ENCODE measurements at places on chromosomes 2 and 18.
A peak's percentile ranks its signal among the peaks of the same experiment; 100 is the strongest.

DNA sequence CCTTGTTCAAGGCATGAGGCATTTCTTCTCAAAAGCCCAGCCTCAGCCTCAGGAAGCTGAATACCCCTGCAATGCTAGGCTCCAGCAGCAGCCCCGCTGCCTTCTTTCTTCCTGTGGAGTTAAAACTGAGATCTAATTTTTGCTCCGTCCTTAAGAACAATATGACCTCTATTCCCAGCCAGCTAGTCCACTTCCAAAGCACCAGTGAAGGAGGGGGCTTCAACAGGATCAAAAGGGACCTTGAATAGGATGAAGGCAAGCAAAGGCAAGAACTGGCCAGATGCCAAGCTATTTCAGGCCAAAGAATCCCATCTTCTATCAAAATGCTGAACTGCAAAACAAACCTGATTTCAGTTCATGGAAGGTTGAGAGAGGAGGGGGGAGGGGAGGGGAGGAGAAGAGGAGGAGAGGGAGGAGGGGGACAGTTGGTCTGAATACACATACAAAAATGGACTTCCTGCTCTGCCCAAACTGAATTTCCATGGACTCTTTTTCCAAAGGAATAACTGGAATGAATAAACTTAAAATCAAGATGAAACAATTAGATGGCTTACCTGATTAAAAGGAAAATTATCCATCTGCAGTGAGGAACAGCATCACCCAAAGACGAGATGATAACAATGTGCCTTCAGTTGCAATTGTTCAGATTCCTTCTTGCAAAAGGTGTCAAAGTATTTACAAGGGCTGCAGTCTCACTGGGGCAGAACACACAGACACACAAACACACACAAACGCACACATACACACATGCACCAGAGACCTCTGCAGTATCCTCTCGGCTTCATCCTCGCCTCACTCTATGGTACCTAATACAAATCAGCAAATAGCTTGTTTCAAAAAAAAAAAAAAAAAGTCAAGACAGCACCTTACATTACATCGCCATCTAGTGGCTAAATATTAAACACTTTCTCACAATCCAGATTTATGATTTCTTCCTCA is at the start of gene SCN1A:
SCN1A (minus strand) TSS at position 804 of the 939 bp plus-strand sequence. CDS start 54,399 bp downstream, outside the sequence.
- DNase-seq, result peak; percentile 37

DNA sequence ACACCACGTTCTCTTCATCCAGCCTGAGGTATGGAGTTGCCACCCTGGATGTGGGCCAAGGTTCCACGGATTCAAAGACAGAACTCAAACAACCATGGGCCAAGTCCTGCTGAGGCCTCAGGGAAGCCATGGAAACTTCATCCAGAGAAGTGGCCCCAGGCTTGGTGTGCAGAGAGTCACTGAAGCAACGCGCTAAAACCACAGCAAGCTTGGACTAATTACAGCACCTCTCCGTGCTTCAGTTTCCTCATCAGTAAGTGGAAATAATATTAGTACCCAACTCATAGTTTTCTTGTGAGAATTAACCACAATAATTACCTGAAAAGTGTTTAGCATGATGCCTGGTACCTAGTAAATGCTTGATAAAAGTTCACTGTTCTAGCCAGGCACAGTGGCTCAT is 19.2 kb upstream of the AP1S3 start:
- DNase-seq, result no peak

DNA sequence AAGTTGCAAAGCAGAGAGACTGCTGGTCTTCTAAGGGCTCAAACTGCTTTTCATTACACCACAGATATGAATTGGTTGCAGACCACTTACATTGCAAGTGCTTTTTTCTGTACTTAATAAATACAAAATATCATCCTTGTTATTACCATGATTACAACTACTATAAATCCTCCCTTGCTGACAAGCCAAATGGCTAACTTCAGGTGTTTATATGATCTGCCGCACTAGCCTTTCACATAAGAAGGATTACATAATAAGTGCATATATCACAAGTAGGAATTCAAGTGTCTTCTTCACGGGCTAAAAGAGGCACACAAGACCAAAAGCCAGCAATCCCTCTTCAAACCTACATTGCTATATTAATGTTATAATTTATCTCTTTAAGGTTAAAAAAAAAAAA is 373.0 kb downstream of the ZEB2 start:
- no peak for DNase-seq

DNA sequence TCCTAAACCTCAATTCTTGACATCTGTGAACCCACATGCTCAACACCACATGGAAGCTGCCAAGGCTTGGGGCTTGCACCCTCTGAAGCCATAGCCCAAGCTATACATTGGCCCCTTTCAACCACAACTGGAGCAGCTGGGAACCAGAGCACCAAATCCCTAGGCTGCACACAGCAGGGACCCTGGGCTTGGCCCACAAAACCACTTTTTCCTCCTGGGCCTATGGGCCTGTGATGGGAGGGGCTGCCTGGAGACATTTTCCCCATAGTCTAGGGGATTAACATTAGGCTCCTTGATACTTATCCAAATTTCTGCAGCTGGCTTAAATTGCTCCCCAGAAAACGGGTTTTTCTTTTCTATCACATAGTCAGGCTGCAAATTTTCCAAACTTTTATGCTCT is 40.3 kb downstream of the EXOC6B start:
- DNase-seq, result no peak

DNA sequence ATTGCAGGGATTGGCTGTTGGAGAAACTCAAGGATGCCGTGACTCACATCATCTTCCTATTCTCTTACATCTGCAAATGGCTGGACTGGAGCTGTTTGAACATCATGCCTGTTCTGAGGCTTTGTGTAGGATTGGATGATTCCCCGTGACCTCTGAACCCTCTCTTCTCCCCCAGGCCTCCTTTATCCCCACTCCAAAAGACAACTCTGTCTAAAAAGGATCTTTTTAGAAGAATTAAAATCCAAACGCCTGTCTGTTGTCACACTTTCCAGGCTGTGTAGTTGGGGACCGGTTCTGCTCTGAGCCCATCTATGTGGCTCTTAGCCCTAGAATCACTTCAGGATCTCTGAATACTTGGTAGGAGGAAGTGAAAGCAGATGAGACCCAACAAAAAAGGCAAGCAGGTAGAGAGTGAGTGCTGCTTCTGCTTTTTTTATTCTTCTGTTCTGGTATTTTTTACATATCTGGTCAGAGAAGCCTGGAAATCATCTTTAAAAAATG is 565 bp downstream of the SP140 start:
- no peak for DNase-seq

DNA sequence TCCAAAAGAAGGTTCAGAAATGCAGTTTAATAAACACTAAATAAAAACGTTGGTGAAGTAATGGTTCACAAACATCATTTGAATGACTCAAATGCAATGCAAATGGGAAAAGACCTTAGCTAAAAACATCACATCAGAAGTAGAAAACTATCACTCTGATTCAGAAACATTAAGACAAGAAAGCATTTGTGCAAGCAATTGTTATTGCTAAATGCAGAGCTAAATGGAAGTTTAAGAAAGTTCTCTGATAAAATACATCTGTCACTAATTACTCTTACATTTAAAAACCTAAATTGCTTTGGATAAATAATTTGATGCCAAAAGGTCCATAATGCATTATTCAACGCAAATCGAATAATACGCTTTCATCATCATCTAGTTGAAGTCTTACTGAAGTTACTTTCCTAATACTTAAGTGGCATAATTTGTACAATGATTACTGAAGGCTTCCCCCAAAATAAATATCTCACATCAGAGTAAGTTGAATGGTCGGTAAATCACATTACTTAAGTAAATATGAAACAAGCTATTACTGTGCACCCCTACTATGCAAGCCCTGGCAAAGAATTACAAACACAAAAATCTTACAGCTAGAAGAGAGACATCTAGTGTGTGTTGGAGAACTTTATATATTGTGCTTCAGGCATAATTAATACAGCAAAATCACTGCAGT is 105.7 kb upstream of the KCTD1 start:
- no peak for DNase-seq

DNA sequence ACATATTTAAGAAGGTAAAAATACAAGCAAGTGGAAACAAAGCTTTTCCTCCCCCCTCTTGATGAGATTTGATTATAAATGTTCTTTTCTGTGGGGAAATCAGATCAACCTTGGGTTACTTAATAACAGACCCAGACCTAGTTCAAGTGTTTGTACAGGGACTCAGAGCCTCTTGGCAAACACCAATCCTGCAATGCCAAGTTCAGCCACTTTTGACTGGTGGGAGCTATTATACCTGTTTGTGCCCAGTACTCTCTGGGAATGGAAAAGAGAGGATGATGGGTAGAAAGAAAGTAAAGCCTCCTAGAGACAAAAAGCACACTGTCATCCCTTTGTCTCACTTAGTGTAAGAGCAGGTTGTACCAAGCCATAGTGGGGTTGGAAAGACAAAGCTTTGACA is 63.8 kb upstream of the EPHA4 start:
- DNase-seq, result peak; percentile 49
